ENCODE measurements at places on chromosomes 4 and X.

DNA sequence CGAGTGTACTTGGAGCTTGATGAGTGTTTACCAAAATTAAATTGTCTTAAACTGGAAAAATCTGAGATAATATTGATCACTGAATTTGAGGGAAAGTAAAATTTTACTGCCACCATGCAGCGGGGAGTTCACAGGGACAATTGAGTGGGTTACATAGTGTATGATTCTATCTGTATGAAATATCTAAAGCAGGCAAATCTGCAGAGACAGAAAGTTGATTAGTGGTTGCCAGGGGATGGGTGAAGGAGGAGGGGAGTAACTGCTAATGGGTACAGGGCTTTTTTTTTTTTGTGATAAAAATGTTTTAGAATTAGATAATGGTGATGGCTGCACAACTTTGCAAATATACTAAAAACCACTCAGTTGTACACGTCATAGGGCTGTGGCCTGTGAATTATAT lies 35.4 kb upstream of the PDLIM3 start:
- no peak for DNase-seq

DNA sequence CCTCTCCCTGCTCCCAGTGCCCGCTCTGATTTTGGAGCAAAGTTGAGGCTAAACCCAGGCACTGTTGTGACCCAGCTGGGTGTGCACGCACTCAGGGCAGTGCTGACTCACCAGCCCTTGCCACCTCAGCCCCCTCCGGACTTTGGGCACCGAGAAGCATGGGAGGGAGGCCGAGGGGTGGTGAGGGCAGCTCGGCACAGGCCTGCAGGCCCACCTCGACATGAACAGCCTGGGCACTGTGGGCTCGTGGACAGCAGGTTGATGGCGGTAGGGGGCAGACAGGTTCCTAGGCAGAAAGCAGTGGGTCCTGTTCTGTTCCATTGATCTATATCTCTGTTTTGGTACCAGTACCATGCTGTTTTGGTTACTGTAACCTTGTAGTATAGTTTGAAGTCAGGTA lies 30.9 kb downstream of the TIGD4 start:
- DNase-seq = no peak

- DNase-seq = no peak
Measured at GRCh38 chr4:187128222-187128621, 404.6 kb upstream of the FAT1 start.

- no peak for DNase-seq
Measured at GRCh38 chr4:124279741-124280140, 432.8 kb downstream of the ANKRD50 start.

DNA sequence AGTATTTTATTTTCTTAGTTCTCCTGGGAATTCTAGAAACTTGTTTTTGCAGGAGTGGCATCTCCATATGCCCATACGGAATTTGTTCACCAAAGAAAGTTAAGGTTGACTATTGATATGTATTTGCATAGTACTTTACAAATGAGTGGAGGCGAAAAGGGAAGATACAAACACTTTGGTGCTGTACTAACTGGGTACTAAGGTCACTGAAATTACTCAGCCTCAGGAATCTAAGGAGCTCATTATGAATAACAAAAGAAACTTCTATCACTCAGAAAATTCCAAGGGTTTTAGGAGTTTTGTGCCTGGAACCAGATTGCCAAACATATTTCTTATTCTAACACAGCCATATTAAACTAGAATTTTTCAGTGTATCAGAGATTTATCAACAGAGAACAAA lies 27.4 kb upstream of the TMPRSS11B start:
- DNase-seq = no peak
